Left ventricle myocardium superior (tissue), 1 donor: ENCODE measurements at places on chromosomes 1 and 21. TPM values are rescaled to one million over a fixed set of nuclear protein-coding genes. Genes with fewer than 3 reads are reported as not detected.

DNA sequence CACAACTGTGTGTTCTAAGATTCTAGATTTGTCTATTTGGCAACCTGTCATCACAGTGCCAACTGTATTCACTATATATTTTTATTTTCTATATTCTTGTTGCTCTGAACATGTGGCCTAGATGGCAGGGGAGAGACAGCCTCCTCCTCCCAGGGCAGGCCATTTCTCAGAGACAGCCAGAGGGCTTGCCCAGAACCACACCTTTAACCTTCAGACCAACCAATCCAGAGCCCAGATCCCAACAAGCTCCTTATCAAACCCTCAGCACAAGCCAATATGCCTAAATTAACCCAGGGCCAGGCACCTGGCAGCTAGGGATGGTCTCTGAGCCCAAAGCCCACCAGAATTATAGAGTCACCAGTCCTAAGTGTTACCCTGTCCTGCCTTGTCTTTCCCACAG, 19.3 kb downstream of the TRIM11 start:
- no peak for DNase-seq

GRCh38 chr1:229281339-229281926, 10.5 kb downstream of the RAB4A start:
- DNase-seq: no peak

DNA sequence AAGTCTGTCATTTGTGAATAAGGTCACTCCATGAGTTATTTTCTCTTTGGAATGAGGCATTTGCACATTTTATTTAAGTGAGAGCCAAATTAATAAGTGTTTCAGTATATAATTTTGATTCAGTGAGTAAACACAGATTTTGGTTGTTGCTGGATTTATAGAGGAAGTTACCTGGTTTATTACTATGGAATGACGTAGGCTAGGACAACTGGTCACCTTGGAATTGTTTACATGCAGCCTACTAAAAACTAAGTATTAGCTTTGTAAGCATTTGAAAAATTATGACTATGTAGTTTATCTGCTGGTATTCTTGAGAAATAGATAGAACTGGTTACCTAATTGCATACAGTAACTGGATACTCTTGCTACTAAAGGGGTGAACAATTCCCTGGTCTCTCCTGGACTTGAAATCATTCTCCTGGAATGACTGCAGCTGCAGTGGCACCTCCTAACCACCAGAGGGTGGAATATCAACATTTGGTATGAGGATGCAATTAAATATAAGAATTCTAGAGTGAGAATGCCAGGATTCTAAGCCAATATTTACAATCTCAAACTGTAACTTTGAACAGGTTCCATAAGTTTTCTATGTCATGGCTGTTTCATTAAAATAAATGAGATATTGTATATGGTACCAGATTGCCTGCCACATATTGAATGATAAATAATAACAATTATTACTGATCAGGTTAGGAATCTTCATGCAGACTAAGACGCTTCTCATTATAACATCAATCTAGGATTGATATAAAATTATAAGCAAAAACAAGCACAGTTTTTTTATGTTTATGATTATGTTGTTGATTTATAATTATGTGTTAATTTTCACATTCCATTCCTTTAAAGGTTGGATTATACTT, 3.5 kb upstream of the KRTAP27-1 start:
- DNase-seq: peak; percentile 35

- DNase-seq: no peak
These were observed 100.4 kb downstream of the ATP5PO start for GRCh38 chr21:33815143-33815707.

DNA sequence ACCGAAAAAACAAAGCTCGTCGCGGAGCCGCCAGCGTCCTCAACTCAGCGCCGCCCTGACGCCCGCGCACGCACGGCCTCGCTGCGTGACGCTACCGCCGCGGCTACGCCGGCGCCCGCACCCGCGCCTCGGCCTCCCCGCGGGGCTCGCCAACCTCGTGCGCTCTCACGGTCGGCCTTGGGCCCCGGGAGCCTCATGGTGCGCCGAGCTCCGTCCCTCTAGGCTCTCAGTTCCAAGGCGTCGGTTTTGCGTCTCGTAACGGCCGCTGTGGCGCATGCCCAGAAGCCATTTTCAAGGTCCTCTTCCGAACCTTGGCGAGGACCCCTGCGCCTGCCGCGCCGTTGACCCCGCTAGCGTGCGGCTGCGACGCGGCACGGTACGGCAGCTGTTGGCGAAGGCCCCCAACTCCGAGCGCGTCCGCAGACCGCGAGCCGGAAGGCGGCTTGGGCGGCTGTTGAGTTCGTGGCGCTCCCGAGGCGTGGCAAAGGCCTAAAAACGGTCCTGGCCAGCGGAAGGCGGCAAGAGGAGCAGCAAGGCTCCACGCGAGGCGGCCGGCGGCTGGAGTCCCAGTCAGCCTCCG, at the start of gene HENMT1:
HENMT1 (minus strand) TSS at position 64 of the 580 bp plus-strand sequence. CDS start 1,209 bp downstream, outside the sequence.
- DNase-seq: peak; percentile 81

DNA sequence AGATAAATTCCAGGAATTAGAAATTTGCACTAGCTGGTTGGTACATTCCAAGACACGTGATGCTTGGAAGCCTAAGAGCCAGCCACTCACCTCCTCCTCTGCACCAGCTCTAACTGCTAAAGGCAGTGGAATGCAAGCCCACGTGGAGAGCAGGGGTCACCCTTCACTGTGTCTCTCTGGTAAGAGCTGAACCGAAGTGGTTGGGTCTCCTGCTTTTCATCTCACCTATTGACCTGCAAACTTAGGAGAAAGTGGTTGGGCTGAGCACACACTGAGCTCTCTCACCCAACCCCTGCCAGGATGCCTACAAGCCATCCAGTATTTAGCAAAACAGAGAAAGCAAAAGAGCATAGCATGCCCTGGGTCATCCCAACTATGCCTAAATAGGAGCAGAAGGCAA, 19.3 kb downstream of the HAO2 start:
- no peak for DNase-seq

GRCh38 chr1:207830788-207831187, 78.9 kb downstream of the CD46 start:
- peak; percentile 81 for DNase-seq

DNA sequence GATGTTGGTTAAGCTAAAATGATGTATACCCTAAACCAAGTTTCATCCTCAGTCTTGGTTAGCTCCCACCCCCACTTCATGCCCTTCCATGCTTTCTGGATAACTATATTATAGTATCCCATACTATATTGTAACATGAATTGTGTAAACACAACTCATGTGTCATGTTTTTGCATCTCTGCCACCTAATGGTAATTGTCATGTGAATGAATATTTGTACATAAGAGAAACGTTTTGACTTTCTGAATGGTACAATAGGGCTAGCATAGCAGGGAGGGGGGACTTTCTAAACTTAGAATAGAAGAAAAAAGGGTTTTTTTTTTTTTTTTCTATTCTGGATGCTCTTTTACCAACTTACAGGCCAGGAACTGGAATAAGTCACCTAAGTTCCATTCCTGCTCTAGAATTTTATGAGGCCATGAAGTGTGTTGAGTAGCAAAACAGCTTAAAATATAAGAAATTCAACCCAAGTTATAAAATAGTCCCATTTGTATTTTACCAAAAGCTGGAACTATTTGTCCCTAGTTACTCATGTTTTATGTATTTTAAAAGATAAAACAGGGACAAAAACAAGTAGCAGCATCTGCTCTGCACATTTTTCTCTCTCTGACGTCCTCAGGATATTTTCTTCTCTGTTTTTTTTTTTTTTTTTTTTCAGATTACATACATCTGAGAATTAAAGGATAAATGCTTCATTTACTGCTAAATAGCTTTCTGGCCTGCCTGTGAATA, 77.4 kb downstream of the HLX start:
- DNase-seq: no peak

DNA sequence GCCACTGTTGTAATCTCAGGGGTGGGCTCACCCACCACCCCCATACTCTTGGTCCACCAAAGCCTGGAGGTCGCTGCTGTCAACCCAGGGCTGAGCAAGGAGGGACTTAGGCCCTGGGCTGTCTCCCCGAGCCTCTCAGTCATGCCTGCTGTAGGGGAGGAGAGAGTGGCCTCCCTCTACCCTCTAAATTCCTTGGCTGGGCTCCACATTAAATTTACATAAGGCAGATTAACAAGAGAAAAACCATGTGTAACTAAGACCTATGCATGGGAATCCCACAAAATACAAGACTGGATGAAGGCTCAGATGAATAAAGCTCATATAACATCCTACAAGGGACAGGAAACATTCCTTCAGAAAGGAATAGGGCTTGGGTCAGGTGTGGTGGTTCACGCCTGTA, 1.8 kb upstream of the PIK3CD start:
- DNase-seq: no peak

DNA sequence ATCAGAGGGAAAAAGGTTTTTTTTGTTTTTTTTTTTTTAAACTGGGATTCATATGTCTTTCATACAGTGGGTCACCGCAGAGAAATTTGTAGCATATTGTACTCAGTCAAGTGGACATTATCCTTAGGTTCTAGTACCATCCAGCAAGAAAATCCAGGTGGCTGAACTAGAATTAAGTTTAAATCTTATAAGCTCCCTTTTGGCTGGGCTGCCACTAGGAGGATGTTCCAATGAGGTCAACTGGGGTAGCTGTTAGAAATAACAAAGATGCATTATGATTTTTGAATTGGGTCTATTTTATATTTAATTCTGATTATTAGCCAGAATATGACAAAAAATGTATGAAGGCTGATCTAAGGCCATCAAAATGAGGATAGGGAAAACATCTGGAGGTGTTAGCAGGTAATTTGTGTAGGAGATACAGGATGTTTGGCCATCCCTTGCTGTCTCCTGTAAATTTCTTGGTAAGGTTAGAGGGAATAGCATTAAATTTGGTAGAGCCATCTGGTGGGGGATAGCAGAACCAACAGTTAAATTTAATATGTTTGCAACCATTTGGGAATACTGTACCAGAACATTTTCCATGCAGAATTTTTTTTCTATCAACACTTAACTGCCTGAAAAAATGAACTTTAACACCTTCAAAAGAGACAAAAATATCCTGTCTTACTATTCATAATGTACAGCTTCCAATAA, 568.5 kb upstream of the B3GALT2 start:
- DNase-seq: no peak

DNA sequence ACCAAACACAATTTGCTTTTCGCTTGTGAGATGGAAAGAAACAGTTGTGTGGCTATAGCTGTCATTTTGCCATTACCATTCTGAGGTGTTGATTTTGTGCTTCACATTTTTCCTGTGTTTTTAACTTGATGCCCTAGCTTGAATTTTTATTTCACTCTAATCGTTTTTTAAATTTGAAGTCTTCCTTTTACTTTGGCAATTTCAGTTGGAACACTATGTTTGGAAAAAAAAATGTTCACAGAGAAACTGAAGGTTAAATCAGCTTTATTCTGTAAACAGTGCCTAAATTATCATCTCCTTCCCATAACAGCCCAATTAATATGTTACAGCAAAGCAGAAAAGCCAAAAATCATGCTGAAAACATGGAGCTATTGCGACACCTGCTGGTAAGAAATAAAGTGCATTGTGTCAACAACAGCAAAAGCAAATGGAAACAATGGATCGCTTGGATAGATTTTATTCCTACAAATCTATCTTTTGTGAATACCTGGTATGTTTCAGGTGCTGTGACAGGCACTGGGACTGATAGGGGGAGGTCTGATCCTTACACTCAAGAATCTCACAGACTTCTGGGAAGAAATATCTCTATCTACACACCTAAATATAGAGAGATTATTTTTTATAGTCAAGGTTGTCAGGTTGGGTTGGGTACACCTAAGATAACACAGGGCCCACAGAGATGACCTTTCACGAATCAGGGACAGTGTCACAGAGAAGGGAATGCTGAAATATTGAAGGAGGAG, 16.2 kb upstream of the ERICH3 start:
- DNase-seq: no peak

- no peak for DNase-seq
These were observed 25.5 kb upstream of the PSMG1 start for GRCh38 chr21:39208624-39209333.

DNA sequence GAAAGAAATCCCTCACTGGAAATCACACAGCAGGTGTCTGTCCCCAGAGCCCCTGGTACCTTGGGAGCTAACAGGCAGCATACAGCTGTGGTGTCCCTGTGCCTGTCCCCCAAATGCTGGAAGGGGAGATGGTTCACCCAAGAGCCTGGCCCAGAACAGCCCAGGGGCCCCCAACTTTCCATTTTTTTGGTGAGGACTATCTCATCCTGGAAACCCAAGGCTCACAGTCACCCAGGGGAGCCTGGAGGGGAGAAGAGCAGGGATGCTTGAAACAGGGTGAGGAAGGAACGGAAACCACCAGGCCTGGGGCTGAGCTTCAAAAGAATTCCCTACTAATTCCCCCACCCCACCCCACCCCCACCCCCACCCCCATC, 3.6 kb downstream of the SDC3 start:
- no peak for DNase-seq

- DNase-seq: no peak
These were observed 121.9 kb downstream of the CYYR1 start for GRCh38 chr21:26451081-26451740.

DNA sequence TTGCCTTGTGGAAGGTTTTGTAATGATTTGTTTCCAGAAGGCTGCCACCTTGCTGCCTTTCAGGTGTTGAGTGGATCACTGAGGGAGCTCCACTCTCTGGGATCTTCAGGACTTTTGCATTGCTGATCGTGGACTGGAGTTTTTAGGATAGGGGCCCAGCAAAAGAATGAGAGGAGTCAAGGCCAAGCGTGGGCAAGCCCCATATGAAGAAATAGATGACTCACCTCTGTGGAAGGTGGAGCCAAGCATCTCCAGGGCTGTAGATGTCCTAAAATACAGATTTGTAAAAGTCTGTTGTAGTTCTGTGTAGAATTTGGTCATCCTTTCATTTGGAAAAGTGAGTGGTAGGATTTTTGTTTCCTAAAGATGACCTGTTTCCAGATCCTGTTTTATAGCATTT, 67.0 kb downstream of the ST3GAL3 start:
- DNase-seq: no peak

DNA sequence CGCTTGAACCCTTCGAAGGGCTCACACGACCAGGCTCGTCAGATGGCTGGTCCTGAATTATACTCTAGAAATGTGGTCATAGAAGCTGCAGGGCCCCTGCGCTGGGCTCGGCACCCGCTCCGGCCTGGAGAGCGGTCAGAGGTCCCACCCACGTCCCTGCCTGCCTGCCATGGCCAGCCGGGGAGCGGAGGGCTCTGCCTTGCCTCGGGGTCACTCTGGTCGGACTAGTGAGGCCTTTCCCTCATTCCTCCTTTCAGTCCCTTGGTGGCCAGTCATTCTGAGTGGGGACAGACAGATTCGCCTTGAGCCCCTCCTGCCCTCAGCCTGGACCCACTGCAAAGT, 529 bp upstream of the MARCKSL1 start:
- DNase-seq: peak; percentile 59

GRCh38 chr1:52552236-52552504, 722 bp downstream of the TUT4 start:
- no peak for DNase-seq

The TAF1A gene
- total RNA-seq: 2.6 TPM

The CDC20 gene
- 1.3 TPM for total RNA-seq

The SYCP1 gene
- not detected for total RNA-seq

The AHCTF1 gene
- total RNA-seq: 21.9 TPM

The FMOD gene
- 9.6 TPM for total RNA-seq

The C1orf56 gene
- 7.3 TPM for total RNA-seq

The TMPRSS15 gene
- total RNA-seq: not detected

The ATAD3C gene
- 1.9 TPM for total RNA-seq

The CAMK2N1 gene
- 9.9 TPM for total RNA-seq
